Activated CD4-positive, alpha-beta T cell treated with anti-CD3 and anti-CD28 coated beads for 4 hours (primary cell): ENCODE measurements at places on chromosomes 12 and 14.

- DNase-seq: no peak
These were observed 218.6 kb downstream of the SYT1 start for GRCh38 chr12:79083181-79083580.

GRCh38 chr12:22682663-22683062 is 57.7 kb downstream of the ETNK1 start:
- DNase-seq: no peak

GRCh38 chr12:15777355-15778012 is 11.7 kb downstream of the EPS8 start:
- DNase-seq: no peak

DNA sequence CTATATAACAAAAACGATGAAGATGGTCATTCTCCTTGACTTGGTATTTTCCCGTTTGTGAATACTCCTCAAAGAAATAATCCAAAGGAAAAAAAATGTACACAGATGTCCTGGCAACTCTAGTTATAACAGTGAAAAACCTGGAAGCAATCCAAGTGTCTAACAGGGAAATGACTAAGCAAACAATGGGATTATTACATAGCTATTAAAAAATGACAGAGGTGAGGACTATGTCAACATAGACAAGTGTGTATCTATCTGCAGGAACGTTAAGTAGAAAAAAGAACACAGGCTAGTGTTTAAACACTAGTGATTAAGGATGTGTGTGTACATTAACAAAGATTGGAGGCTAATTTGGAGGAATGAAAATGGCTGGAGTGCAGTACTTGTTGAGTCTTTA is 5.9 kb upstream of the APOLD1 start:
- DNase-seq: no peak

DNA sequence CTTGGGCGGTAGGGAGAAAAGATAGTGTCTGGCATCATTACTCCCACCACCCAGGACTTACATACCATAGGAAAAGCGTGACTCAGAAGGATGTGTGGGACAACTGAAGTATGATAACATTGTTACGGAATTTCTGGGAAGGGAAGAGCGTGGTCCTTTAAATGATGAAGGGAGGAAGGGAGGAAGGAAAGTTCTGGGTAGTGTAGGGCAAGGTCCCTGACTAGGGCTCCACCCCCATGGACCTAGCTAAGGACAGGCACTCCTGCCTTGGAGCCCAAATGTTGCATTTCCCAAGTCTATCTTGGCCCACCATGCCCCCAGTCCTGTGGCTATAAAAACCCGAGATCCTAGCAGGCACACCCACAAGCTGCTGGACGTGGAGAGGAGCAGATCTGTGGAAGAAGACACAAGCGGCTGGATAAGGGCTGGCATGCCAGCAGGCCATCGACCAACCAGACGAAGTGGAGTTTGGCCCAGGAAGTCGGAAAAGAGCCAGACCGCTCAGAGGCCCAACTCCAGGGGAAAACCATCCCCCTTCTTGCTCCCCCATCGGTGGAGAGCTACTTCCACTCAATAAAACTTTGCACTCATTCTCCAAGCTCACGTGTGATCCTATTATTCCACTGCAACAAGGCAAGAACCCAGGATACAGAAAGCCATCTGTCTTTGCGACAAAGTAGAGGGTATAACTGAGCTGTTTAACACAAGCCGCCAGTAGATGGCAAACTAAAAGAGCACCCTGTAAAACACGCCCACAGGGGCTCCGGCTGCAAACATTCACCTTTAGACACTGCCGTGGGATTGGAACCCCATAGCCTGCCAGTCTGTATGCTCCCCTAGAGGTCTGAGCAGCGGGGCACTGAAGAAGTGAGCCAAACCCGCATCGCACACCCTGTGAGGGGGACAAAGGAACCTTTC is 23.0 kb upstream of the RAB21 start:
- DNase-seq: no peak

DNA sequence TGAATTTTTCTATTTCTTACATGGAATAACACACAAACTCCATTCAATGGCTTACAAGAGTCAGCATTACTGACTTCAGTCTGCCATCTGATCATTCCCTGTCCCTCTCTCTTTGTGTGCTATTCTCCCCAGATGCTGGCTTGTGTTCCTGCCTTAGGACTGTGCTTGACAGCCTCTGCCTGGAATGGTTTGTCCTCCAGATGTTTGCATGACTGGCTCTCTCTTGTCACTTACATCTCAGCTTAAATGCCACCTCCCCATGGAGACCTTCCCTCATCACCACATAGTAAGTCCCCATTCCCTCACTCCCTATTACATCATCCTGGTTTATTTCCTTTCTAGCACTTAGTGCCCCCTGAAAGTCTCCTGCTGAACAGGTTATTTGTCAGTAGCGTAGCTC is 181.6 kb downstream of the KTN1 start:
- no peak for DNase-seq

DNA sequence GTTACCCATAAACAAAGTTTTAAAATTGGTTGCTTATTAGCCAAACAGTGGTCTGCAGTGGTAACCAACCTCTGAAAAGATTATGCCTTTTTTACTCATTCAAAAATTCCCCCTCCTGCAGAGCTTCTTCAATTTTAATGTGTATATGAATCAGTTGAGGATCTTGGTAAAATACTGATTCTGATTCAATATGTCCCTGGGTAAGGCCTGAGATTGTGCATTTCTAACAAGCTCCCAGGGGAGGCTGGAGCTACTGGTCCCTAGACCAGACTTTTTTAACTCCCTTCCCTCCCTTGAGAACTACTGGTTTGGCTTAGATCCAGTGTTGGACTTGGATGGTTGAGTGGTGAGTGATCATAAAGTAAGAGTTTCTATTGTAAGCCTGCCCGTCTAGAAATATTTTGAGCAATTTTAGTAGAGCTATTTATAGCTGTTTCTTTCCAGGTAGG is 90.2 kb downstream of the FUT8 start:
- DNase-seq: no peak

GRCh38 chr14:60014402-60014801 is 77.3 kb upstream of the PCNX4 start:
- no peak for DNase-seq

DNA sequence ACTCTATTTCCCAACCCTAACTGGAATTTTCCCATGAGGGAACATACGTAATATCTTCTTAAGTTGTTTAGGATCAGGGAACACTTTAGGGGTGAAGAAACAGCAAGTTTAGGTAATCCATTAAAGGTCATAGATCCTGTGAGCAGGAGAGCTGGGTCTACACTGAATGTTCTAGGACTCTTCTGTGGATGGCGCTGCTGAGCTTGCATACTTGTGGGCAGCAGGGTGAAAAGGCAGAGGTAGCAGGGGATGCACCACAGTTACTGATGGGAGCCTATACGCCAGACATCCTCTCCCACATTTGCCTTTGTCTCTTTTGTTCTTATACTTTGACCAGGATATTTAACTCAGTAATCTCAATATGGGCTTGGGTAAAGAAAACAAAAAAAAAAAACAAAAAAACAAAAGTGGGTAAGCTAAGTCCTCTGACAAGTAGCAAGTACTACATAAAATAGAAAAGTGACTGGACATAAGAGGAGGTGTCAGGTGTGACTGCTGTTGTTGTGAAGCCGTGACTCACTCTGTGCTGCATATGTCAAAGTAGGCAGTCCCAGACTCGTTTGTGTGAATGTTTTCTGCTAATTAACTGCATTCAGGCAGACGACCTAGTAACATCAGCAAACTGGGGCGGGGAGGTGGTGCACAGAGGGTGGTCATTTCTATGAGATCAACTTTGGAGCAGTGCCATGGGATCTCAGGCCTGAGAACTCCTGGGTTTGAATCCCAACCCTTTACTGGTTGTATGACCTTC is 31.6 kb downstream of the NEUROD4 start:
- no peak for DNase-seq

- DNase-seq: no peak
These were observed 7.5 kb downstream of the HAL start for GRCh38 chr12:95988506-95989275.

- no peak for DNase-seq
These were observed 81.2 kb downstream of the SCAF11 start for GRCh38 chr12:45909041-45909713.

DNA sequence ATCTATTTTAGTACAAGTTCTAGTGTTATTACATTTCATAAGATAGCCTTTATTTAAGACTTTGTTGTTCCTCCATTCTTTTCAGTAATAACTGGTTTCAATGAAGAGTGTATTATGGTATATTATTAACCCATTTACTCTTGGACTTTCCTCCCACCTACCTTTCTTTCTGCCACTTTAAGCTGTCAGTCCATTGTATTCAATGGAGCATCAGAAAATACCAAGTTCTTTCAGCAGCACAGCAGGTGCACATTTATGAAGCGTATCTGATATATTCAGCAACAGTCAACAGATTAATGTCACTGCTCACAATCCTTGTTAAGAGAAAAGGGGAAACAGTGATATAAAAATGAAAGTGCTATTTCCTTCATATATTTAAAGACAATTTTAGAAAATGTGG is 660.9 kb downstream of the C12orf50 start:
- DNase-seq: no peak

- peak; percentile 51 for DNase-seq
These were observed 197.0 kb upstream of the AMIGO2 start for GRCh38 chr12:47276621-47277309.

GRCh38 chr12:4160314-4161040 is 113.1 kb upstream of the CCND2 start:
- no peak for DNase-seq

GRCh38 chr14:56659964-56660551 is 80.5 kb downstream of the TMEM260 start:
- DNase-seq: no peak

DNA sequence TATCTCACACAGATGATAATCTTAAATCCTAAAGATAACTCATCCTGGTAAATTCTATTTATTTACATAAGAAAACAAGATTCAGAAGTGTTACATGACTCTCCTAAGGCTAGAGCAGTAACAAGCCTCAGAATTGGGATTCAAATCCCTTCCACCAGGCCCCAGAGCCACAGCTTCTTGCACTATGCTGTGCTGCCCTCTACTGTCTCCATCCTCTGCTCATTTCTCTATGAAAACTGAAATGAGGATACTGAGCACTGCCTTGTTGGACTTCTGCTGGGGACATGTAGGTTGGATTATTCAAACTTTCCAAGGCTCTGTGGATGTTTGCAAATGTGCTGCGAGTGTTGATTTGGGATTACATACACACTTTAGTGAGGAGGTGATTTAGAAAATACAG is 23.5 kb upstream of the C12orf50 start:
- no peak for DNase-seq

GRCh38 chr14:72864712-72865365 is 29.1 kb downstream of the DPF3 start:
- no peak for DNase-seq

GRCh38 chr14:50039734-50040400 is 76.5 kb downstream of the VCPKMT start:
- DNase-seq: no peak

DNA sequence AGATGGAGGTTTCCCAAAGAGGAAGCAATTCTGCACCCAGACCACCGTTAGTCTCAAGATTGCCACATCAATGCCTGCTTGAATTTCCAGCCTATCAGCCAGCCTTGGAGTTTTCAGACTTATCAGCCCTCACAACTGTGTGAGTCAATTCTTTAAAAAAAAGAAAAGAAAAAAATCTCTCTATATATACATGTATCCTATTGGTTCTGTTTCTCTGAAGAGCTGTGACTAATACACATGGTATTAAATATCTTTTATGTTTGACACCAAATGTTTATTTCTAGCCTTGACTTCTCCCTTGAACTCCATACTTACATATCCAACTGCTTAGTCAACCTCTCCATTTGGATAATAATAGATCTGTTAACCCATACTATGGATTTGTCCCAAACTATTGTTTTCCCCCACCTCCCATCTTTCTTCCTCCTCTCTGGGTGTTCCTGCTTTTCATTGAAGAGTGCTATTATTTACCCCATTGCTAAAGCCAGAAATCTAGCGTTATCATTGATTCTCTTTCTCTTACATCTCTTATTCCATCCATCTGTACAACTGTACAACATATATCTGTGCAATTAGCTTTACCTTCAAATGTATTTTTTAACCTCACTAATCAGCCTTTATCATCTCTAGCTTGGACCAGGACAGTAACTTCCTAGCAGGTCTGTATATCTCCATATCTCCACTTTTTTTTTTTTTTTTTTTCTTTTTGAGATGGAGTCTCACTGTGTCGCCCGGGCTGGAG is 22.7 kb upstream of the EID3 start:
- DNase-seq: no peak

- DNase-seq: no peak
These were observed 77.6 kb downstream of the MOK start for GRCh38 chr14:102227184-102227964.

GRCh38 chr14:71620401-71620800 is 311.8 kb upstream of the RGS6 start:
- DNase-seq: no peak

DNA sequence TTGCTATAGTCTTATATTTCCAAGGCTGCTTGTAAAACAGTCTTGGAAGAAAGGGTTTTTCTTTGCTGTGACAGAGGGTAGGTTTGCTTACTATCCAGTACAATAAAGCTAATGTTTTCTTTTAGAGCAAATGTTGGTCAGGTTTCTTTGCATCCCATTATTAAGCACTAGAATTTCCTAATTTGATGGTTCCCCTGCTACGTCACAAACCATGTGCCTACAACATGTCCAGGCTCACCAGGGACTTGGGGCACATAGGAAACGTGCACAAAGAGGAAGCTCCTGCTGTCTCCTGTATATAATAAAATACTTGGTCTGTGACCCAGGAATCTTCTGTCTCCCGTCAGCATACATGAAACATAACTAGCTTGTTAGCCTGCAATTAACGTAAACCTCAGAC is 486.3 kb upstream of the LRFN5 start:
- no peak for DNase-seq

- DNase-seq: no peak
These were observed 2.0 kb downstream of the TMTC1 start for GRCh38 chr12:29781705-29782266.

- DNase-seq: peak; percentile 66
These were observed 1.8 kb downstream of the FBXL14 start for GRCh38 chr12:1592444-1593173.

- DNase-seq: no peak
These were observed 760 bp downstream of the TMEM19 start for GRCh38 chr12:71686658-71687025.

DNA sequence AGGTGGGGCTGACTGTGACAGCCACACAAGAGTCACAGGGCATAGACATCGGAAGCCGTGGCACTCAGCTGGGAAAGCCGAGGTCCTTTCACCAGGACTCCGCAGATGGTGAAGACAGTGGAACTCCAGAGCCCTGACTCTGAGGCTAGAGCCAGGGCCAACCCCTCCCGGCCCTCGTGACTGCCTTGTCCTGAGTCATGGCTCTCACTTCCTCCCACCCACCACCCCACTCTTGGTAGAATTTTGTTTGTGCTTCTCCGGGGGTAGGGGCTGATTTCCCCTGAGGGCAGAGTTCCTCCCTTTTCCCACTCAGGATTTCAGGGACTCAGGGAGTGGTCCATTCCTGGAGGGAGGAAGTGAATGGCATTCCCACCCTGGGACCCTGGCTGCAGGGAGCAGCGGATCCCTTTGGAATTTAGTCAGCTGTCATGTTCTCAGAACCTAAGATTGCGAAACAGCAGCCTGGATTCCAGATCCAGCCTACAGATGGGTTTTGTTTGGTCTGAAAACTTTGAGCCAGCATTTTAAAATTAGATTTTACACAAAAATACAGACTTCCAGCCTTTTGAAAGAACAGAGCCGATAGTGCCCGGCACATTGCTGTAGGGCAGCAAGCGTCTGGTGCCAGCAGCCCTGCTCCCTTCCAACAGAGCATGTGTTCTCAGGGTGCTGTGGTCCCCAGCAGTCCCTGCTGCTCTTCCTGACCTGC is 50.7 kb downstream of the TPCN1 start:
- no peak for DNase-seq
